Keratinocyte (primary cell): ENCODE measurements at places on chromosomes 2 and 18.

DNA sequence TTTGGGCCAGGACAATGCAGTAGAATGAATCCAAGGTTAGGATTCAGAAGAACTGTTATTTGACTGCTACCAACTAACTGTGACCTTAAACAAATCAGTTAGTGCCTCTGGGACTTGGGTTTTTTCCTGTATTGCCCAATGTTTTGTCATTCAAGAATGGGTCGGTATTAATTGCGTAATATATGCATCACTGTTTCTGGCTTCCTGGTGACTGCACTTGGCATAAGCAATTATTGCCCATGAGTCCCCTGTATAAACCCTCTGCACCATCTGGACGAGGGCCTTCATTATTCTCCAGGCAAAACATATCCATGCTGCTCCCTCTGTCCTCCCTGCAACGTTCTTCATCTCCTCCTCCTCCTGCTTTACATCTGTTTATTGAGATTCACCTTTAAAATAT lies 255.8 kb upstream of the LRRTM1 start:
- no peak for DNase-seq

DNA sequence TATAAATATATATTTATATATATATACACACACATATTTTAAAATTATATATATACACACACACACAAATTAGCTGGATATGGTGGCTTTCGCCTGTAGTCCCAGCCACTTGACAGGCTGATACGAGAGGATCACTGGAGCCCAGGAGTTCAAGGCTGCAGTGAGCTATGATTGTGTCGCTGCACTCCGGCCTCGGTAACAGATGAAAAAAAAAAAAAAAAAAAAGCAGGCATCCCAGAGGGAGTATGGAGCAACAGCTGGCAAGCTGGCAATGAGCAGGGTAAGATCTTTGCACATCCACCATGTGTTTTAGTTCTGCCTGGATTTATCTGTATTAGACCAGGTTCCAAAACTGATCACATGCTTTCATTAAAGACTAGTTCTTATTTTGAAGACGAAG lies 170.1 kb downstream of the MAP2 start:
- DNase-seq, result no peak

GRCh38 chr2:19850056-19851050 lies 51.4 kb downstream of the TTC32 start:
- no peak for DNase-seq

DNA sequence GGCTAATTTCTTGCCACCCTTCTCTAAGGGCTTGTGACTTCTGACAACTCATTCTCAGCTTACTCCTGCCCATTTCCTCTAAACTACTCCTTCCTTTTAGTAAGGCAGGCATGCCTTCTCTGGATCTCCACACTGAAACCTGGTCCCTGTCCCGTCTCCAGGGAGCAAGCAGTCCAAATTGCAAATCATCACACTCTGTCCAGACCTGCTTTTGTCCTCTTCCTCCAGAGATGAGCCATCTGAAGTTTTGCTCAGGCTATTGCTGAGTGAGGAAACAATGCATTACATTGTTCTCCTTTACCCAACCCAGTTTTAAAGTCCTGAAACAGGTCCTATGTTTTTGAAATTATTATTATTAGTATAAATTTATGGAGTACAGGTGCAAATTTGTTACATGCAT lies 57.3 kb downstream of the ARHGAP25 start:
- DNase-seq, result no peak

GRCh38 chr2:237859533-237860272 lies at the start of gene RAMP1:
RAMP1 (plus strand) TSS chr2:237859623; CDS start chr2:237859676, 53 bp downstream.
- DNase-seq, result no peak

DNA sequence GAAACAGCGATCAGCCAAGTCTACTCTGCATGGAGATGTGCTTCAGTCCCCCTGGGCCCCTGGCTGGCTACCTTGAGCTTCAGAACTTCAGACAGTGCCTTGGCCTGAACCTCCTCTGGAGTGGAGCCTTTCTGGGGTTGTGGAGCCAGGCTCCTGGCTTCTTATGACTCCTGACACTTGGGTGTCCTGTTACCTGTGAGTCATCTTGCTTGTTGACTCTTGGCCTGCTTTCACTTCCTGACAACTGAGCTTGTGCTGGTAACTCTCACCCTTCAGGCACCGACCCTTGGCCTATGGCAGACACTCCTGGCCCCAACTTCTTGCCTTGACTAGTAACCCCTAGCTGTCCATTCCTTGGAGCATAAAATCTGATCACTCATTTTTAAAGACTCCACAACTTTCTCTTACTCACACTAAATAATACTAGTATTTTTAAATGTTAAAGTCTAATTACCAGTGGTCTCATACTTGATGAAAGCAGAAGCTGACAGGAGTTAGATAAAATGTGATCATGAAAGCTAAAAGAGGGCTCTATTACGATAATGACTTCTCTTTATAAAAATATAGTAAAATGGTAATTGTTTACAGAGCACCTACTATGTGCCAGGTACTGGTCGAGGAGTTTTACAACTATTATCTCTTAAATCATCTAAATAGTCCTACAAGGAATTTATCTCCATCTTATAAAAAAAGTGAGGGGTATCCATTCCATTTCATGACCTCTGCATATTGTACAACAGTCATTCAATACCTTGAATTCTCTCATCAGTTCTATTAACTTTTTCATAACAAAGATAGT lies 46.3 kb upstream of the VIT start:
- no peak for DNase-seq

DNA sequence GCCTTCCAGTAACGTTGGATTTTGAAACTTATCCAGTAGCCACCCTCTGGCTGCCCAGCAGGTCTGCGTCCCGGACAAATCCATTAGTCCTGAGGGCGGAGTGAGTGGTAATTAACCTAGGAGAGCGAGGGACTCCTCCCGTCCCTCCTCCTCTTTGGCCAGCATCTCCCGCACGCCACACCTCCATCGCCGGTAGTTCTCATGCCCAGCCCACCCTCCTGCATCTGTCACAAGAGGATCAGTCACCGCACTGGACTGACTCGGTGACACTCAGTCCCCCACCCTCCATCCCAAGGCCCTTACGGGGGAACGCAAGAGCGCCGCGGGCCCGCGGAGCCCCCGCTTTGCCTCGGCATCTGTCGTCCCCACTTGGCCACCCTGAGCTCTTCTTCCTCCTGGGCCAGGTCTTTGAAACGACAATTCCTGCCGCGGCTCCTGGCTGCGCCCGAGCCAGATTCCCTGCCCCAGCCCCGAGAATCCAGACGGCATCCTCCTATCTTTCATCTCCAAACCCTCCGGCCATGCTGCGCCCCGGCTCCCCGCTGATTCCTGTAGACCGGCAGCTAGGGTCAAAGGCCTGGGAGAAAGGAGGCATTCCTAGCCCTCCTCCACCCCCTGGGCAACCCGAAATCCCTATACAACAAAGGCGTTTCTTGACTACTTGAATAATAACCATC lies 77.5 kb downstream of the EIF2AK3 start:
- no peak for DNase-seq

GRCh38 chr18:27413495-27414401 lies 228.6 kb upstream of the CHST9 start:
- DNase-seq, result no peak

GRCh38 chr2:205438241-205438640 lies 244.1 kb upstream of the NRP2 start:
- DNase-seq, result no peak

DNA sequence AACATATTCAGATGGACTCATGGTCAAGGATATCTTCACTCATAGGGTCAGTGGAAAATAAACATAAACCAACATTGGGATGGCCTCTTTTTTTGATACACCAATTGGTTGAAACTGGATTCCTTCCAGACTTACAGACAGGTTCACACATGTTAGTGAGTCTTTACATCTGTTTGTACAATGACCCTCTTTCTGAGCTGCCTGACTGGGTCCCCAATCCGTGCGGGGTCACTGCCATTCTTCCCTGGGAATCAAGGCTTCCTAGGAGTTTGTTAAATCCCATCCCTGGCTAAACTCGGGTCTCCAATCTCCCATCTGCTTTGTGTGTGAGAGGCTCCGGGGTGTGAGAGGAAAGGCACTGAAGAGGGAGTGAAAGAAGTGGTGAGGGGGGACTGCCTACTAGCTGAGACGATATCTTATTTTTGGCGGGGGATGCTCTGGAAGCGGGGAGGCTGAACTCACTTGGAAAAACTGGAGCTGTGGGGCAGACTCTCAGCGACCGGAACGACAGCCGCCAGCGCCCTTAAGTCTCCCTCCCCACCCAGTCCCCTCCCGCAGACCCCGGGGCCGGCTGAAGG lies 487 bp downstream of the STARD6 start:
- DNase-seq, result no peak

DNA sequence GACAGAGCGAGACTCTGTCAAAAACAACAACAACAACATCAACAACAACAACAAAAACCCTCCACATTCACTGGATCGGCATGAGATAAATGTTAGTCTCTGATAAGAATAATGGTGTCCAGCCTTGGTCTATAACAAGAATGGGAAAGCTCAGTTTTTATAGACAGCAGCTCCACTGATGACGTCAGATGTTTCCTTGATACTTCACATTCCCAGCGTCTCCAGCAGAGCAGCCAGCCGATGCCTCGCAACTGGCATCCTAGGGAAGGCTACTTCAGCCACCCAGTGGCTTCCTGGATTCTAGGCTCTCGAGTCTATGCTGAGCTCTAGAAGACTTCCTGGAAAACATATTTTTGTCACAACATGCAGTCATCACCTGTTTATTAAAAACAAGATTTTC lies 271.4 kb upstream of the SMIM21 start:
- no peak for DNase-seq

- no peak for DNase-seq
Measured at GRCh38 chr2:146979746-146980145, 865.1 kb upstream of the ACVR2A start.

DNA sequence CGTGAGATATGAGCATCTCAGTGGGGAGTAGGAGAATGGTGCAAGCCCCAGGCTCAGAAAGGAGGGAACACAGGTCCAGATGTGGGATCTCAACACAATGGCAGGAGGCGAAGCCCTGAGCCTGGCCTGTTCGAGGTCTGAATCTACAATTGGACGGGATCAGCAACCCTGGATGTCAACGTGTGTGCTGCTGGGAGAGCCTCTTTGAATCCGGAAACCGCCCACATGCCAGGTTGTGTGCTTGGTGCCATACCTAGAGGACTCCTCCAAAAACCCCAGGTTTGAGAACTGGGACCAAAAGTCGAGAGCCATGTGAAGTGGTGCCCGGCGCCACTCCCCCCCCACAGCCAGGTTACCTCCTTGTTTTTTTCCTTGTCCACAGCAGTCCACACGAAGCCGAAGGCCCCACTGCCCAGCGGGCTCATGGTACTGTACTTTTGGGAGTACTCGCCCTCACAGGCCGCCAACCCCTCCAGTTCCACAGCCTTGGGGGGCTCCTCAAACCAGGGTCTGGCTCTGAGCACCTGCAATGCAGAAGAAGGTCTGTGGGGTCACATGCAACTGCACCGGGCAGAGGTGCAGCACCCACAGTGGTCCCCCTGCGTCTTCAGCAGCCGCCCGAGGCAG lies 20.4 kb upstream of the MTERF4 start:
- no peak for DNase-seq

DNA sequence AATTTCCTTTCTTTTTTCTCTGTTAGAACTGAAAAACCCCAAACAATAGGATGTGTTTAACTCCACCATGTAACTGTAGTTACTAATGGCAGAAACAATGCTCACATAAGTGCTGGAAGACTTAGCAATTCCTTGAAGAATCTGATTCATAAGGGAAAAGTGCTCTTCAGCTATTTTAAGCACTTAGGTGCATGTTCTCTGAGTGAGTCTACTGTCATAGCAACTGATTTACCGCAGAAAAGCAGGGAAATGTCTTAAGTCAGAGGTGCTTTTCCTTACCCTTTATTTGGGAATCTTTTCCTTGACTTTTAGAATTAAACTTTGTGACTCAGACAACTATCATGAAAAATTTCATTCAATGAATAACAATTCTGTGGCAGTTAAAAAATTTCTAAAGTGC lies 65.4 kb upstream of the NABP1 start:
- peak; percentile 75 for DNase-seq

GRCh38 chr18:48639772-48640432 lies 101.1 kb downstream of the CTIF start:
- DNase-seq, result no peak

DNA sequence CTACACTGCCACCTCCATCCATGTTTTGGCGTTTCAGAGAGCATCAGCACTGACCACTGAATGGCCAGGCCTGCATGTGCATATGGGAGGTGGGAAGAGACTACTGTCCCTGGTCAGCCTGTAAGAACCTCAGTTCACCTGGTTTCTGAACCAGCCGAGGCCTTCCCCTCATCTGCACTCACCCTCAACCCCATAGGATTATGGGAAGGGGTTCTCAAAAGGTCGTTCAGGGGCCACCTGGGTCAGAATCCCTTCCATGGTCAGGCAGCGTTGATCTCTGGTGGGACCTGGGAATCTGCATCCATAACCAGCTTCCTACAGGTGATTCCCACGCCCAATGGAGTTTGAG lies 36.7 kb downstream of the TET3 start:
- DNase-seq, result no peak

- DNase-seq, result no peak
Measured at GRCh38 chr2:57892920-57893319, 153.7 kb upstream of the VRK2 start.

- DNase-seq, result no peak
Measured at GRCh38 chr2:155442755-155443372, 744.4 kb downstream of the KCNJ3 start.

GRCh38 chr2:237400199-237400598 lies 13.8 kb downstream of the COL6A3 start:
- DNase-seq, result no peak

GRCh38 chr2:15784886-15785801 lies 155.2 kb upstream of the MYCN start:
- DNase-seq, result no peak

DNA sequence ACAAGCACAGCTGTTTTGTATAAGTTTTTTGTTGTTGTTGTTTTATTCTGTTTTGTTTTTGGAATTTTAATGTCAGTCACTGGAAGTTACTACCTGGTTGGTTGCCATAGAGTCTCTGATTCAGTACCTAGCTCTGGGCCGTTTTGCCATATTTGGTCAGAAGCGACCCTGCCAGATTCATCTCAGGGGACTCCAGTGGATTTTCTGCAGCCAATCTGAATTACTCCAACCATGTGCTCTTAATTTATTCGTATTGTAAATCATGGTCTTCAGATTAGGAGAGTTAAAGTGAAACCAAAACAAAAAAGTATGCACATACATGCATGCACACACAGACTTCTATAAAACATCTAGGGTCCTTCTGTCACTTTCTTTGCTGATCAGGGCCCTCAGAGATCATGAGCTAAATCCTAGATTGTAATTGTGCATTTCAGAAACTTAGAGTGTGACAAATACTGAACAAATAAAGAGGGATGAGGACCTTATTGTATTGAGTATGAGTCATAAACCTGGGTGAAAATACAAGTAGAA lies 317.4 kb upstream of the UBE2E3 start:
- DNase-seq, result no peak

- DNase-seq, result peak; percentile 5
Measured at GRCh38 chr2:218516614-218517013, 51.5 kb downstream of the USP37 start.

DNA sequence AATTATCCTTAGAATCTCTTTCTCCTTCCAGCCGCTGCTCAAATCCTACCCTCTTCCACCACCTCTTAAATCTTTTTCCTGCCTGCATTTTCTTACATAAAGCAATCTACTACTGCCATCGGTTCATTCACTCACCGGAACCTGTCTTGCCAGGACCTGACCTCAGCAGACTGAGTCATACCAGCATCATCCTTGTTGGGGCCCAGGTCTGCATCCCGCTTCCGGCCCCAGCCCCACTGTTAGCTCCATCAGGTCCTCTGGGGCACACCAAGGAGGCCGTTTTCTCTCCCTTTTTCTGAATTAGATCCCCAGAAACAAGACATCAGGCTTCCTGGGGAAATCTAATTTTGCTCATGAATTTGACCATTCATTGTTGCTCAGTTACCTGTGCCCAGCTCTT lies 42.7 kb upstream of the TGFA start:
- DNase-seq, result peak; percentile 78

GRCh38 chr2:37742286-37742685 lies 70.8 kb upstream of the CDC42EP3 start:
- no peak for DNase-seq
